Suppressor macrophage treated with lipopolysaccharide for 4 hours (primary cell): ENCODE measurements at places on chromosomes 5 and 9.

DNA sequence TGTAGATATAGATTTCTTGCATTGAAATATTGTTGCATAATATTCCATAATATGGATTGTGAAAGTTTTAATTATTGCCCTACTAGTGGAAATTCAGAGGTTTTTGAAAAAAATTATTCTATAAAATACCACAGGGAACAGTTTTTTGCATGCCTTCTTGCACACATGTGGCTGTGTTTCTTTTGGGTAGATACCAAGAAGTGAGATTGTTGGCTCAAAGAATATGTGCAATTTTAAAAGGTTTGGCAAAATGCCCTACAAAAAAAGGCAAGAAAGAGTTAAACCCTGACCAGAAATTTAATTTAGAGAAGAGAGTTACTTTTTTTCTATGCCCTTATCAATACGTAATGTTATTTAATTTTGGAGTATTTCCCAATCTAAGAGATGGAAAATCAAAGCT lies 270.8 kb upstream of the DAPK1 start:
- no peak for DNase-seq

- DNase-seq = no peak
Observed at GRCh38 chr5:2008851-2009629, 126.3 kb upstream of the IRX4 start.

GRCh38 chr5:81425569-81425968 lies 31.6 kb upstream of the ACOT12 start:
- DNase-seq = peak; percentile 59

DNA sequence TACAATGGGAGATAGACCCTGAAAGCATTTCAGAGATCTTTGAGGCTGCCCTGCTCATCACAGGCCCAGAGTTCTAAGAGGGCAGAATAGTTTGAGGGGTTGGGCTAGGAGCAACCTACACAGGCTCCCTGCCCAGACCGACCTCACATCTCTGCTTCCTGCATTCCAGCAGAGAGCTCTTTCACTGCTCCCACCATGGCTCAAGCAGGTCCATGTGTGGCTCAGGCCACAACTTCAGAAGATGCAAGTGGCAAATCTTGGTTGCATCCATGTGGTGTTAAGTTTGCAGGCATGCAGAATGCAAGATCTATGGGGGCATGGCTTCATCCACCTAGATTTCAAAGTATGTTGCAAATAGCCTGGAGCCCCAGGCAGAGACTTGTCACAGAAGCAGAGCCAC lies 39.0 kb downstream of the GDA start:
- DNase-seq = no peak

- DNase-seq = peak; percentile 79
Observed at GRCh38 chr9:130461218-130461630, 16.5 kb downstream of the ASS1 start.

GRCh38 chr5:142143878-142144277 lies 35.3 kb downstream of the NDFIP1 start:
- peak; percentile 47 for DNase-seq

DNA sequence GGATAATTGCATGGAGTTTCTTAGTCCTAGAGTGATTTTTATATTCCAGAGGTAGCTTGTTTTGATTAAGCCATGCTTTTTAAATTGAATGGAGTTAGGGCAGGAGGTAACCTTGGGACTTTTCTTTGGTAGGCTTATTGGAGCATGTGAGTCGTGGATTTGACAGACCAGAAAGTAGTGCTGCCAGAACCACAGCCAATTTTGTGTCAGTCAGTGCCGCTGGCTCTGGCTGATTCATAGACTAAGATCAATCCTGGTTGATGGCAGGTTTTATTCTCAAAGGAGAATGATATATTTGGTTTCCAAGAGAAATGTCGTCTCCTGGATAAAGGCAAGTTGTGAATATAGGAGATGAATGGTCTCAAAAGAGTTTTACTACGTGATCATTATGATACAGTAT lies 20.3 kb downstream of the RAI14 start:
- DNase-seq = no peak

DNA sequence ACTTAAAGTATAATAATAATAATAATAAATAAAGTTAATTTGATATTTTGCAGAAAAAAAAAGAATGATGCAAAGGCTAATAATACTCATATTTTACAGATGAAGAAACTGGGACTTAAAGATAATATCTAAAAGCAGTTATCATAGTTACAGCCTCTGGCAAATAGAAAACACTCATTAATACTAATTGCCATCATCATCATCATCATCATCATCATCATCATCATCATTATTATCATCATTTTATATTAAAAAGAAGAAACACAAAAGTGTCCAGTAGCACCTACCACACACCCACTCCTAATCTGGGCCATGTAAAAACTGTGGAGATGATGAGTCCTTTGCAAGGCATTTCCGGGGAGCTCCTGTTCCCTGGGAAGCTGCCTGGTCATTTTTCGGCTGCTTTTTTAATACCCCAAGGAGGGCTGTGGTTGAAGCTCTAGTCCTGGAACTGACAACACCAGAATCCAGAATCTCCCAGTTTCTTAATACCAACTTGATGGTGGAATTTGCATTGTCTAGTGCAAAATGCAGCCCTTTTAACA lies 70.8 kb downstream of the HTR4 start:
- no peak for DNase-seq

DNA sequence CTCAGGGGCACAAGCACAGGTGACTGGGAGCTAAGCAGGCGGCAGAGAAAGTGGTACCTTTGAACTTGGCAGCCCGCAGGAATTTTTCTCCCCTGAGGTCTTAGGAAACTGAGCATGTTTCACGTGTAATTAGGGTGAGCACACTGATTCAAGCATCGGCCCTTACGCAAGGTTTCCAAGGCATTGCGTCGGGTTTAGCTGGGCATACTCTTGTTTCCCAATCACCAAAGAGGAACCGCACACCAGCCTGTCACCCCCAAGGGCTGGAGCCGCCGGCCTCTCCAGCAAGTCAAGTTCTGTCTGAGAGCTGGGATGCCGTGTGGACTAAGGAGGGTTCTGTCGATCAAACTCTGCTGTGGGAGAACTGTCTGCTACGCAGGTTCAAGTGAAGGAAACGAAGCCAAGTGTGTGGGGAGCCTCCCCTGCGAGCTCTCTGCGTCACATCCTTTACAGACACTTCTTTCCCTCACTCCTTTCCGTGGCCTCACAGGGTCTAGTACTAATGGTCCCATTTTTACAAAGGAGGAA lies 53.0 kb downstream of the ERGIC1 start:
- peak; percentile 99 for DNase-seq

GRCh38 chr9:87682618-87683017 lies 43.3 kb upstream of the CTSL start:
- DNase-seq = no peak

- DNase-seq = no peak
Observed at GRCh38 chr9:71571186-71571585, 197.1 kb downstream of the CEMIP2 start.

DNA sequence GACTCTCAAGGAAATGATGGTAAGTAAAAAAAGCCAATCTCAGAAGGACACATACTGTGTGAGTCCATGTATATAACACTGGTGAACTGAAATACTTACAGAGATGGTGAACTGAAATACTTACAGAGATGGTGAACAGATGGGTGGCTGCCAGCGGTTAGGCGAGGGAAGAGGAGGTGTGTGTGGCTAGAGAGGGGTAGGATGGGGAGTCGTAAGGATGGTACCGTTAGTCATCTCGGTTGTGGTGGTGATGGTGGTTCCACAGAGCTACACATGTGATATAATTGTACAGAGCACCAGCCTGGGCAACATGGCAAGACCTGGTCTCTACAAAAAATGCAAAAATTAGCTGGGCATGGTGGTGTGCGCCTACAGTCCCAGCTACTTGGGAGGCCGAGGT lies 113.6 kb upstream of the RAPGEF1 start:
- no peak for DNase-seq

DNA sequence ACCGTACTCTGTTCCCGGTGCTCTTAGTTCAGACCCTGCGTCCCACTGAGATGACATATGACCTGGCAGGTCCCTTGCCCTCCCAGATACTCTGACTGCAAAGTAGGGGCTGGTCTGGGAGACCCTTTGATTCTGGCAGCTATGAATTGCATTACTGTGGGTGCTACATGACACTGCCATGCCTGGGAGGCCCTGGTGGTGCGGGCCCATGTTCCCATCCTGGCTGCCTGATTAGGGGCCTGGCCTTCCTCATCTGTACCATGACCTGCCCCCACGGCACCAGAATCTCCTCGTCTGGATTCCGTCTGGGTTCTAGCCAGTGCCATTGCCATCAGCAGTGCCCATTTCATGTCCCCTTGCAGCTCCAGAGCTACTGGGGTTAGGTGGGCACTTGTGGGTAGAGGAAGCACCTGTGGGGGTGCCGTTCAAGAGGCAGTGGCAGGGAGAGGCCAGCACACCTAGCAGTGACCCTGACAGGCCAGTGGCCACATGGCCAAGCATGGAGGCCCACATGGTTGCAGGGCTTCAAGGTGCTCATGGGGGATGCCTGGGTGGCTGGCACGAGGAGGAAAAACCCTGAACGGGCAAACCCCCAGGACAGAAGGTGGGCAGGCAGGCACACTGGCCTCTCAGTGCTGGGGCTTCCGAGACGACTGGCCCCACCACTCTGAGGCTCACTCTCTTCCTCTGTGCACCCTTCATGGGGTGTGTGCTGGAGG lies 69.7 kb downstream of the PHF2 start:
- DNase-seq = no peak

GRCh38 chr9:14627513-14627912 lies 65.7 kb downstream of the ZDHHC21 start:
- DNase-seq = no peak

GRCh38 chr9:119368681-119369581 lies at the start of gene BRINP1:
Gene BRINP1 (minus strand): TSS chr9:119369435. CDS start chr9:119313355, 56,080 bp downstream.
- DNase-seq = no peak

DNA sequence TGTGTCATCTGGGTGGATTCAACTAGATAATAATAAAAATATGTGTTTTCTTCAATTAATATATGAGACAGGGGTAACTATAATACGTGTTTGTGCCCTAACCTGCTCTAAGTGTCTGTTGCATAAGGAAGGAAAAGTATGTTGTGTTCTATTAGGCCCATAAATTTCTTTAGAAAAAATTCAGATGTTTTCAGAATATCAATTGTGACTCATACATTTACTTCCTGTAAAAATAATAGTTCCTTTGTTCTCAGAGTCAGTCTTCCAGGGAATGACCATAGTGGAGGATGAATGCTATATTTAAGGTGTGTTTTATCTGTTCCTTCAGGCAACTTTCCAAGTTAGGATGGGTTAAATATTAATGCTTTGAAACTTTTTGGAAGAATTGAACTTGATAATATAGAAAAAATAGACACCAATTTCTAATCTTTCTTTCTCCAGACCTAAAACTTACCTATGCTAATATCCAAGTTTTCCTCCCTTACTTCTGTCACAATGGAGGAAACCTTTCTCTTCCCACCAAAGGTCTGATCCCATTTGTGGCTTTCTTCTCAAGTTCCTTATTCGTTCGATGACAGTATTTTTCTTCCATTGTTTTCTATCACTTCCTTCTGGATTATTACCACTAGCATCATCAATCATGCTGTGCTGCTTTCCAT lies 49.9 kb downstream of the ISL1 start:
- DNase-seq = no peak

DNA sequence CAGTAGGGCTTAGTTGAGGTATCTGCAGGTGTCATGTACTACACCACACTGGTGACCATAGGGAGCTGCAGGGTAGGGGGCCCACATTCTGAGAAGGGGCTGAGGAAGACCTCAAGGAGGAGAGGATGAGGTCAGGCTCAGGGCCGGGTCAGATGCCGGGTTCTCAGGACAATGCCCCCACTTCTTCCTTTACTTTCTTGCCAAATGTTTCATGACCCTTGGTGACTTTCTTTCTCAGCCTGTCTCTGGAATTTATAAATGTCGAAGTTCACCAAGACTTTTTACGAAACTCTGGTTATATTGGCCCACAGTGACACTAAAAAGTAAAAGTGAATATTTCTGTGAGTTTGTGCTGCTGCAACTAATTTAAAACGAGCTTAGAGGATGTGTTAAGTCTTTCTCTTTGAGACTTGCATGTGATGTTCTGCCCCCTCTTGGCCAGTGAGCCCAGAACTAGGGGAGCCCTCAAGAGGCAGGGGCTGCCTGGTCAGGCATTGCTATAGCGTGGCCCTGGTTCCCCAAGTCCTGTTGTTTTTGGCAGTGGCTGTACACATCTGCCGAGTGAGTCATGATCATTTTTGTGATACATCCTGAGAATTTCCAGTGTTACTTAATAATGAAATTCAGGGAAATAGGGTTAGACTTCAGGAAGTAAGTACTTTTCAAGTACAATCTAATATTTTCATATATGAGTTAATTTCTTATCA lies 11.2 kb downstream of the ACO1 start:
- peak; percentile 87 for DNase-seq

GRCh38 chr5:75088648-75089047 lies 36.3 kb upstream of the GCNT4 start:
- no peak for DNase-seq

GRCh38 chr9:38386319-38386895 lies 6.1 kb upstream of the ALDH1B1 start:
- DNase-seq = no peak

DNA sequence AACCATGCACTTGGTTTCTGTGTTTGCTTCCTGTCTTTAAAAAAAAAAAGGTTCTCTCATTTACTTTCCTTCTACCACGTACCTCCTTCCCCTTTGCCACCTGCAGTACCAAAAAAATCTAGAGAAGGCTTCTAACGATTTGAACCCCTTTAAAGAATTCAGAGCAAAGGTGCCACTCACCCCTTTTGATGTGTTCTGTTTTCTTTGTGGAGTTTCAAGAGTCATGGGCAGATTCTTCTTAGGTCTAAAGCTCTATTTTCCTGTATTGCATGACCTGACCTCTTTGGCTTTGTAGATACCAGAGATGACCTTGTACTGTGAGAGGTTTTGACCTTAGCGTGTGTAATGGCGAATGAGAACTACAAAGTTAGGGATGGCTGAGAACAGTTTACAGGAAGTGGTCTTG lies 29.0 kb downstream of the TXNDC8 start:
- no peak for DNase-seq

GRCh38 chr9:98935071-98935505 lies 8.6 kb upstream of the COL15A1 start:
- DNase-seq = no peak

DNA sequence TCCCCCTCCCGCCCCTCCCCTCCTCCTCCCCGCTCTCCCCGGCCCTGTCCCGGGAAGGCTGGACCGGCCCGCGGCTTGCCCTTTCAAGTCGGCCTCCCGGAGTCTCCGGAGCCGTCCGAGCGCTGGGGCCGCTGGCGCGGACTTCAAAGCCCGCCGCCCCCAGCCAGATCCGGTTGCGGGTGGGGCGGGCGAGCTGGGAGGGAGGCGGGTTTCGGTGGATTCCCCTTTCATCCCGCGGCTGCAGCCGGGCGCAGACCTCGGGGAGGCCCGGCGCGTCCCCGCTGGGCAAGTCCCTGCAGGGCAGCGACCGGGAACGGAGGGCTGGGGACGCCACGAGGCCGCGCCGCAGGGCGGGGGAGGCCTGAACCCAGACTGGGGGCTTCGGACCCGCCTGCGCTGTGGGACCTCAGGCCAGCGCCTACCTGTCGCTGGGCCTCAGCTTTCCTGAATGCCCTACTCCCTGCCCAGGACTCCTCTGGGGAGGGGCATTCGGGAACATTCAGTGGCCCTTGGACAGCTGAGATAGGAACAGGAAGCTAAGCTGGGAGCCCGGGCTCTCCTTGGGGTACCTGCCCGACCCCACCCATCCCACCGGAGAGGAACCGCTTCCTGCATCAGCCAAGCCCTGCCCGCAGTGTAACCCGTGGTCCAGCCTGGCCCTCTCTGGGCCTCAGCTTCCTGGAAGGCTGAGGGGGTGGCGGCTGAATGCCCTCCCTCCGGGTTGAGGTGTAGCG lies 23.4 kb downstream of the C9orf50 start:
- DNase-seq = peak; percentile 66
